MV-4-11 (cell line): ENCODE measurements at places on chromosomes 2 and 18.

- no peak for DNase-seq
These were observed 1.9 kb upstream of the FBXO41 start for GRCh38 chr2:73286134-73286655.

GRCh38 chr2:150482111-150482510 is 5.4 kb downstream of the RND3 start:
- no peak for DNase-seq

DNA sequence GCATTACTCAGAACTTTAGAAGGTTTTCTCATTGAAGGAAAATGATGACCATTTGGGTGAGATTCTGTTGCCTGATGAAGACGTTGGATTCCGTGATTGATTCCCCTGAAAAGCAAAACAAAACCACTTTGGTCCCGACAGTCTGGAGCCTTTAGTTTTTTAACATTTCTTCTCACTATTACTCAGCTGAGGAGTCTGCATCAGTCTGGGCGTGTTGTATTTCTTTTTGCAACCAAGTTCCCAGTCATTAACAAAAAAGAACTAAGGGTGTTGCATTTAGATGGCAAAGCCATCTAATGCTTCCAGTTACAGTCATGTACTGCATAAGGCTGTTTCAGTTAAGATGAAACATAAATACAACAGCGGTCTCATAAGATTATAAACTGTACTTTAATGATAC is 343.1 kb upstream of the CDH2 start:
- DNase-seq: no peak

DNA sequence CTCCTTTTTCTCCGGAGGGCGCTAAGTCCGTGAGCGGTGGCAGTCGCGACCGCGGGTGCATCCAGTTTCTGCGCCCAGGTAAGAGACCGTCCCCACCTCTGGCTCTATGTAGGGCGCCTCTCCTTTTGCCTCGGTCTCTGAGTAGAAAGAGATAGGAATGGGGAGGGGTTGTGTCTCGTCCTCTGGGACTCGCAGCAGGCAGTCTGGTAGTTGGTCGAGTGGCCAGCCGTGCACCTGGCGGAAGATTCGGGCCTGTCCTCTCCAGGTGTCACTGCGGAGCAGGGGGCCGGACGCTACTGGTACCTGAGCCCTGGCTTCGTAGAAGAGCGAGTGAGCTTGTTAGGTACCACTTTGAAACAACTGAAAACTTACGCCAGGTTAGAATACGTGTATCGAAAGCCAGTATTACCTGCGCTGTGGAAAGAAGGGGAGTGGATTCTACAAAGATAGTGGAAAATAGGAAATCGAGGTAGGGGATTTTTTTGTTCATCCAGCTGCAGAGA is 403 bp downstream of the MAP2 start:
- no peak for DNase-seq

GRCh38 chr2:224287531-224287930 is 114.4 kb downstream of the FAM124B start:
- DNase-seq: no peak

GRCh38 chr2:11746807-11747459 is 501 bp downstream of the LPIN1 start:
- no peak for DNase-seq

GRCh38 chr2:234512884-234513669 is 16.2 kb upstream of the ARL4C start:
- DNase-seq: no peak

DNA sequence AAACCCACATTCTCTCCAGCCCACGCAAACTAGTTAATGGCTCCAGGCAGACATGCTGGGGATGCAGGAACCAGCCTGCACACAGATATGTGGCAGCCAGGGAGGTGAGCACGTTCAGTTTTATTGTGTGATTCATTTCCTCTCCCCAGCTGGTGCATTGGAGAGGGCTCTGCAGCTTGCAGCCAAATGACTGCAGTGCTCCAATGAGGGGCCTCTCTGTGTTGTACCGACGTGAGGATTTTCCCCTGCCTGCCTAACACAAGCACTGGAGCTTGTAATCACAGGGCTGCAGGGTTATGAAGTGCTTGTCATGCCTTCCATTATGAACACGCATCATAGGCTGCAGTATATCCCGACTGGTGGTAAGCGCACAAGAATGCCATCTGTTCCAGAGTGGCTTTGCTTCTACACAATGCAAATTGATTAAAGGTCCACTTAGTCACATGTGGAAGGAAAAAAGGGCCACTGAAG is 92.3 kb upstream of the THUMPD2 start:
- DNase-seq: peak; percentile 7

- peak; percentile 85 for DNase-seq
These were observed 48.8 kb downstream of the SPP2 start for GRCh38 chr2:234099266-234099665.

DNA sequence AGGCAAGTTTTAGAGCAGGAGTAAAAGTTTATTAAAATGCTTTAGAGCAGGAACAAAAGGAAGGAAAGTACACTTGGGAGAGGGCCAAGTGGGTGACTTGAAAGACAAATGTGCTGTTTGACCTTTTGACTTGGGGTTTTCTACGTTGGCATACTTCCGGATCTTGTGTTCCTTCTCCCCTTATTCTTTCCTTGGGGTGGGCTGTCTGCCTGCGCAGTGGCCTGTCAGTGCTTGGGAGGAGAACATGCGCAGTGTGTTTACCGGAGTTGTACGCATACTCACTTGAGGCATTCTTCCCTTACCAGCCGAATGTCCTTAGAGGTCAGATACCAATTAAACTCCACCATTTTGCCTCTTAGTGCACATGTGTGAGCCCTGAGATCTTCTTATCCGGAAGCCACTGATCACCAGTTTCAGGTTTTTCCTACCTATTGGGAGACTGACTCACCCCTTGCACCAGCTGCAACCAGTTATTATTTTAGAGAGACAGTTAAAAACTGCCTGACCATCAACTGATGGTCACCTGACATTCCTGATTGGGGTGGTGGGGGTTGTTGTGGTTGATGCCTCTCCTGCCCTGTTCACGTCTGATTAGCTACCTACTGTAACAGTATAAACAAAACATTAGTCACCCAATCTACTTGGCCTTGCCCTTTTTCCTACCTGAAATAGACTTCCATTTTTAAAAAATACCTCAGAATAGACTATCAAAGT is 67.5 kb downstream of the NYAP2 start:
- DNase-seq: peak; percentile 59

- DNase-seq: no peak
These were observed 764.6 kb upstream of the ZEB2 start for GRCh38 chr2:145284551-145284950.

GRCh38 chr2:234425639-234426603 is 71.0 kb downstream of the ARL4C start:
- DNase-seq: peak; percentile 92

DNA sequence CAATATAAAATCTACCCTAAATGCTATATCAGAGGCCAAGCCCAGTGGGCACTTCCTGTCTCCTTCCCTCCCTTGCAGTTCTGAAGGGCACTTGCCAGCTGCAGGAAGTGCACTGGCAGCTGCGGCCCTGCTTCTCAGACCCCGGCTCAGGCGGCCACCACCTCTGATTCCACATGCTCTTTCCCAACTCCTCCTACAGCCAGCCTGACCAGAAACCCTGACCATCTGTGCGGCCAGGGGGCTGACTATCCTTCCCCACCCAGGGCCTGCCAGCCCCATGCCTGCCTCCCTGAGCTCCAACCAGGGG is 88.6 kb downstream of the ZBTB7C start:
- DNase-seq: no peak

DNA sequence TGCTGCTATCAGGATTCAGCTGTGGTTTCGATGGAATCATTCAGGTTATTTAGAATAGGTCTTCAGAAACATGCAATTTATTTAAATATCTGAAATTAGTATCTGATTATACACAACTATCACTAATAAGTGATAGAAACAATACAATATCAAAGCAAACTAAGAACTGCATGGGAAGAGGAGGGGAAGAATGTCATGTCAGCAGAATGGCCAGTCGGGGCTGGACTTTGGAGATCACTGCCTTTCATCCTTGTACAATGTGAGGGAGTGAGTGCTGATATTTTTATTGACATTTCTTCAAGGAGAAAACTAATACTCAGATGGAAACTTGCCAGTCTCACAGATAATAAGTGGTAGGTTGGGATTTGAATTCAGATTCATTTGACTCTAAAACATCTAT is 224.0 kb upstream of the LINC00305 start:
- DNase-seq: no peak

GRCh38 chr2:176093145-176093897 is 800 bp downstream of the HOXD13 start:
- DNase-seq: no peak

- no peak for DNase-seq
These were observed 41.5 kb downstream of the CROCC2 start for GRCh38 chr2:240947607-240948006.

GRCh38 chr2:71560638-71561011 is 107.3 kb downstream of the DYSF start:
- no peak for DNase-seq

DNA sequence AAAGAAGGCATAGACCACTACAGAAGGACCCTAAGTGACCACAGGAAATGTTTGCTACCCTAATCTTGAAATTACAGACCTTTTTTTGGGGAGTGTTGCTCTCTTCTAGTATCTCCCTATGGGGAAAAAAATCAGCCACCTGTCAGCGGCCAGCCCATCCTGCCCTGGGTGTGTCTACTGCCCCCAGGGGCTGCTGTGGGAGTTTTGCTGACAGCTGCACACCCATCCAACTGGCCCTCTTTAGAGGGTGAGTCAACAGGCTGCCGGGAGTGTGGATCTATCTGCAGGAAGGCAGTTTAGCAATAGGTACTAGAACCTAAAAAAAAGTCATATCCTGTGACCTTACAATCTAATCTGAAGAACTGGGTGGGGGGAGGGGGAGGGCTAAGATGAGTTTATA is 796 bp upstream of the DYSF start:
- DNase-seq: peak; percentile 79

GRCh38 chr2:235669269-235669831 is 175.5 kb downstream of the AGAP1 start:
- no peak for DNase-seq
